ENCODE measurements at places on chromosomes 2 and 18.

DNA sequence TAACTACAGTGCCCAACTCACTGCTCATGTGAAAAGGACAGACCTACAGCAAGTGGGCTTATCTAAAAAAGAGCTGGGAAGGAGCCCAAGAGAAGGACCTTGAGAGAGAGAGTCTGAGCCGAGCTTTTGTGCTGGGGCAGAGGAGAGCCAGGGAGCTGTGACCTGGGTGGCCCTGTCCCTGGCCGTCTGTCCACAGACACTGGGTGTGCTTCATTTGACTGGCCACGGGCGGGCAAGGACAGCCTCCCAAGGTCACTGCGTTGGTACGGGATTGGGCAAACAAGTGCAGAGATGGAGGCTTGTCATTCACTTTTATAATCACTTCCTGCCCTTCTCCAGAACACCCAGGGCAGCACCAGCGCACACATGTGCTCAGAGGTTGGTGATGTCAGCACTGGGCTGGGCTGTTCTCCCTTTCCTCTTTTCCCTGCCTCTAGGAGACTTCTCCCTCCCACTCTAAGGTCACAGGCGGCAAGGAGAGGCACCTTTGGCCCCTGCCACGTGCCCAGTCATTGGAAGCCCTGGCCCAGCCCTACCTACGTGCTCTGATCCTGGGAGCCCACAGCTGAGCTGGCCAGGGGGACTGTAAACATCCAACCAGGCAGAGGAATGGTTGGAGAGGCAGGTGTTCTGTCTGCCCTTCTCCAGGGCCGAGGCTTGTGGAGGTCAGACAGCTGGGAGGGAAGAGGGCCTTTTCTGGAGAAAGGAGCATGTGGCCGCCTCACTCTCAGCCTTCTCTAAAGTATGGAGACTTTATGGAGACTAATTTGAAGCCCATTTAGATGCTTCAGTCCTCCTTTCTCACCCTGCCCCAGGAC is 6.4 kb upstream of the PSD4 start:
- DNase-seq, result no peak

DNA sequence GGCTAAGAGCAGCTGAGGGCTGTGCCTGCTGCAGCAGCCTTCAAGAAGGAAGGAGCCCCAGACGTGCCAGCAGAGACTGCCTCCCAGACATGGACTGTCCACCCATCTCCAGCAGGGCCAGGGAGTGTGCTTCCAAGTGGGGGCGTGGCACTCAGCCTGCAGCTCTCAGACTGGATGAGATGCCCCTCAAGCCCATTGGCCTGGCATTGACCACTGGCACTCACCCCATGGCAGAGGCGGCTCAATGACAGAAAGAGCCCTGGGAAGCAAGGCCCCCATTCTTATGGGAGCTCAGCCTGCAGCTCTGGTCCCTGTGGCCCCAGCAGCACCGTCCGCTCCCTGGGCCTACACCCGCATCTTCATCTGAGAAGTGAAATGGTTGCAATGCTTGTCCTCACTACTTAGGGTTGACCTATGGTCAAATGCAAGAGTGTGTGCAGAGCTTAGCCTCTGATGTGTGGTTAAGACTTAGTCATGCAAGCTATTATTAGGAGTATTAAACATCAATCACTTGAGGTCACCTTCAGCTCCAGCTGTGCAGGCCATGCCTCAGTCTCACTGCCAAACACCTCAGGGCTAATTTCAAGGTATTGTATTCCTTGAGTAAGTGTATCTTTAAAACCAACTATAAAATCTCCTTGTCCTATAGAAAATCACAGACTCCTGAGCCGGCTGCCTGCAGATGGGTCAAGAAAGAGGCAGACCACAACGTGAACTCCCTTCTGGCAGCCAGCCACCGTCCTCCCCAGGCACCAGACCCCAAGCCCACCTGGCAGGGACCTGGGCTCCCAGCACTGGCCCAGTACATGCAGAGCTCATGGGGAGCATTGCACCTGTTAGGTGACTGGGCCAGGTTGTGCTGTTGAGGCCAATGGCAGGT is 194.8 kb downstream of the NDUFA10 start:
- no peak for DNase-seq

DNA sequence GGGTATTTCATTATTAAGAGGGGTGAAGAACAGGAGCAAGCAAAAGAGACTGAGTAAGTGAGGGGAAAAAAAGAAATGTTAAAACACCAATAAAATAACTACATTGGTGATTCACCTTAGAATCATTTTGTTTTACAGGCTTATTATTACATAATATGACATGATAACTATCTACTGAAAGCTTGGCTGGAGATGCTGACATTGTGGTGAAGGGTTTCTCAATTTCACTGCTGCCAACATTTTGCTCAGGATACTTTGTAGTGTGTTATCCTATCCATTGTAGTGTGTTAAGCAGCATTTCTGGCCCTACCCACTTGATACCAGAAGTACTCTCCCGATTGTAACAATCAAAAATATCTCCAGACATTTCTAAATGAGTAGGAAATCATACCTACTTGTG is 1564.6 kb upstream of the NXPH2 start:
- no peak for DNase-seq

DNA sequence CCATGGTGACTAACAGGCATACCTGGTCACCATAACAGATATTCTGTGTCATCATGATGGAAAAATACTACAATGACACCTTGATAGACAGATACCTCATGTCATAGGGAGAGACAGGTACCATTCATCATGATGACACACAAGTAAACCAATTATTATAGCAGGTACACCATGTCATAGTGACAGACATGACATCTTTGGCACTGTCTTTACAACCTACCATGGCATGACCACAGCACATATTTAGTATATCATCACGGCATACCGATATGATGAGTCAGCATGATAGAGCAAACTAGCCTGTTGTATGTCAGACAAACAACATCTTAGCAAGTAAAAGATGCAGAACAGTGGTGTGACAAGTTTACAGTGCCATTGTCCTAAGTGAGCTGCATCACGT is 101.3 kb upstream of the KLHL29 start:
- no peak for DNase-seq

DNA sequence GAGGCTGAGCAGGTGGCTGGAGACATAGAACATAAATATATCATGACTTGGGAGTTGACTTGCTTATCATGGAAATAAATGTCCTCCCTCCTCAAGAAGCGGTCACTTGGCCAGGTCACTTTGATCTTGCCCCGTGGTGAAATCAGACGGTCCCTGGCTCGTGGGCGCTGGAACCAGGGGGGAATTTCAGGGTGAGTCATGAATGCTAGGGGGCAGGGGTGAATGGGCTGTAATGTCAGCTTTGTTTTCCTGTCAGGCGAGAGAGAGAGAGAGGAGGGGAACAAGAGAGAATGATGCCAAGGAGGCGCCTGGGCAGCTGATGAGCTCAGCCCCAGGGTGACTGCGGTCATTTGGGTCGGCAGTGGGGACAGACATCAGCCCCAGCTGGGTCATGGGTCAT is 47.7 kb downstream of the RRM2 start:
- no peak for DNase-seq

DNA sequence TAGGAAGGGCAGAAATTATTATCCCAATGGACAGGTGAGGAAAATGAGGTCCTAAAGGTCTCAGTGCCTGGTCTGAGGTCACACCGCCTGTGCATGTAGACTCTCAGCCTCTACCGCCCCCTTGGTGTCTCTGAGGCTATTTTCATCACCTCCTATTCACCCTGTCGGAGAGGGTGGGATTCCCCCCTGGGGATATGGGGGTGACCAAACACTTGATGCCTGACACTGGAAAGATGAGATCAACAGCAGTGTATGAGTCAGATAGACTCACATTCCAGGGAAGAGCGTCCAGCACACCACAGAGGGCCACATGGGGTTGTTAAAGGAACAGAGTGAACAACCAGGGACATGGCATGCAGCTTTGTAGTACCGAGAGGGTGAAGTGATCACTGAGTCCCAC is 199.7 kb downstream of the SMAD2 start:
- DNase-seq, result no peak

- no peak for DNase-seq
Measured at GRCh38 chr2:223782629-223783028, 54.8 kb downstream of the AP1S3 start.

DNA sequence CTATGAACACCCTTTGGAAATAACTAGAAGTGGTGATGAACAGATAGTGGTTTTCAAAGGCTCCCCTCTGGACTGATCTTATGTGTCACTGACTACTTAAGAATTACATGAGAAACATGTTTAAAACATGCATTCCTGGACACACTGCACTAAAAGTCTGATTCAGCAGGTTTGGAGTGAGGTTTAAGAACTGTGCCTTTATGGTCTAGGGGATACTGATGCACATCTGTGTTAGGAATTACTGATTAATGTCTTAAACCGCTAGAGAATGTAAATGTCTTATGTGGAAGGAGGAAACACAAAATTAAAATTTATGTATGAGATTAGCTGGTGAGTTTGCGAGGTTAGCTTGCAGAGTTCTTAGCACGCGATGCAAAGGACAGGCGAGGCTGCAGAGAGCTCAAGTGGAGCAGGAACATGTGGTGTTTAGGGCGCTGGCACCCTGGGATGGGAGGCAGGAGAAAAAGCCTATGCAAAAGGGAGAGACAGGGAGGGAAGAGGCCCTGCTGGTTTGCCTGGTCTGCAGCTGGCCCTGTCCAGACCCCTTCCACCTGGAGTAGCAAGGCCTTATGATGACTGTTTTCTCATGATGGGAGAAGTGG is 11.7 kb downstream of the SH3YL1 start:
- no peak for DNase-seq

GRCh38 chr2:27209621-27210401 is 2.0 kb upstream of the ATRAID start:
- DNase-seq, result no peak
